ENCODE measurements at places on chromosomes 6 and 20.
A peak's percentile ranks its signal among the peaks of the same experiment; 100 is the strongest.

DNA sequence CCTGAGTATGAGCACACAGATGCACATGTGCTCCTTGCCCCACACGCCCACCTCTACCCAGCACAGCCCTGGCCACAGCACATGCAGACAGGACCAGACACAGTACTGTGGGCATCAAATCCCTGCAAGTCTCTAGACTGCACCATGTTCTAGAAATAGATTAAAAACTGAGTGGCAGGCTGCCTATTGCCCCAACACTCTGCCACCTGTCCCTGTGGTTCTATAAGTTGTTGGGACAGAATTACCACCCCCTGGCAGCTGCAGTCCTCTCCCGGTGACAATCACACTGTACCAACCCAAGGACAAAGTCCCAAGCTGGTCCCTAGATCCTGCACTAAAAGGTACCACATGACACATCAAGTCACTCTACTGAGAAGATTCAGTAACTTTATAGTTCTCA is 70.2 kb downstream of the B3GAT2 start:
- DNase-seq = no peak

DNA sequence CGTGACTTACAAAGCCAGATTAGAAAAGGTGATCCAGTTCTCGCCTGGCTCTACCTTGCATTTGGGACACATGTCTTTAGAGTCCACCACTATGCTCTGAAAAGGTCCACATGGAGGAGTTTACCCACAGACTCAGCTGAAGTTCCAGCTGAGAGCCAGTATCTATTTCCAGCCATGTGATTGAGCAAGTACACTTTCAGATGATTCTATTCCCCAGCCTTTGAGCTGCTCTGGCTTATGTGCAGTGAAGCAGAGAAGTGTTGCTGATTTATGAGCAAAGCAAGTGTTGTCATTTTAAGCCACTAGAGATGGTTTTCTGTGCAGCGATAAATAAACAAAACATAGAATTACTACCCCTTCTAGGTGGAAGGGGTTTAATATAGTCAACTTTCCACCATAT is 520.8 kb upstream of the RNF217 start:
- DNase-seq = no peak

DNA sequence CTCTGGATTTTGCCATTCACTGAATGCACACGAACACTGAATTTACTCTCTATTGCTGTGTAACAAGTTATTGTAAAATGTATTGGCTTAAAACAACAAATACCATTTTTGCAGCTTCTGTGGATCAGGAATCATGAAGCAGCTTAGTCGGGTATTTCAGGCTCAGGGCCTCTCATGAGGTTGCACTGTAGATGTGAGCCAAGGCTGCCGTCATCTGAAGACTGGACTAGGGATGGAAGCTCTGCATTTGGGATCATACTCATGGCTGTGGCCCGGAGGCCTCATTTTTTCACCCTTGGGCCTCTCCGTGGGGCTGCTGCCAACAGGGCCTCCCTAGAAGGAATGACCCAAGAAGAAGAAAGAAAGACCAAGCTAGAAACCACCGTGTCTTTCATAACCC is 492.4 kb upstream of the CDH4 start:
- no peak for DNase-seq

- no peak for DNase-seq
Measured at GRCh38 chr6:22906091-22906549, 336.8 kb downstream of the HDGFL1 start.

GRCh38 chr6:121688974-121689373 is 253.5 kb downstream of the GJA1 start:
- no peak for DNase-seq

DNA sequence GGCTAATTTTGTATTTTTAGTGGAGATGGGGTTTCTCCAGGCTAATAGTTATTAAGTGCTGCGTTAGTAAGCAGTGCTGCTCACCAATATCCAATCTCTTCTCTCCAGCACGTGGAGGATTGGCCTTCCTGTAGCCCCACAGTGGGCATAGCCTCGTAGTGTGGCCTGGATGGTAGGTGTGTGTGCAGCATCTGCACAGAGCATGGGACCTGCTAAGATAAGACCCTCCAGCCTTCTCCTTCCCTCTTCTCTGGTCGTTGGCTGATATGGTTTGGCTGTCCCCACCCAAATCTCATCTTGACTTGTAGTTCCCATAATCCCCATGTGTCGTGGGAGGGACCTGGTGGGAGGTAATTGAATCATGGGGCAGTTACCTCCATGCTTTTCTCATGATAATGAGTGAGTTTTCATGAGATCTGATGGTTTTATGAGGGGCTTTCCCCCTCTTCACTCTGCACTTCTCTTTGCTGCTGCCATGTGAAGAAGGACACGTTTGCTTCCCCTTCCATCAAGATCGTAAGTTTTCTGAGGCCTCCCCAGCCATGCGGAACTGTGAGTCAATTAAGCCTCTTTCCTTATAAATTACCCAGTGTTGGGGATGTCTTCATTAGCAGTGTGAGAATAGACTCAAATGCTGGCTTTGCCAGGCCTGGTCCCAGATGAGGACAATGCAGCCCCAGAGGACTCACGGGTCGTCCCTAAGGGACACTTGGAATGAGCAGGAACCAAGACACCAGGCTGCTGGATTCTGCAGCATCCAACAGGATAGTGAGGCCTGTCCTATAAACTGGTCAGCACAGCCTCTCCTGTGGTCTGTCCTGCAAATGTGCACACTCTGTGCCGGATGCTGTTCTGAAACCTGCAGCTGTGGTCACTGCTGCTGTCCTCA is 63.4 kb upstream of the AFDN start:
- DNase-seq = no peak

DNA sequence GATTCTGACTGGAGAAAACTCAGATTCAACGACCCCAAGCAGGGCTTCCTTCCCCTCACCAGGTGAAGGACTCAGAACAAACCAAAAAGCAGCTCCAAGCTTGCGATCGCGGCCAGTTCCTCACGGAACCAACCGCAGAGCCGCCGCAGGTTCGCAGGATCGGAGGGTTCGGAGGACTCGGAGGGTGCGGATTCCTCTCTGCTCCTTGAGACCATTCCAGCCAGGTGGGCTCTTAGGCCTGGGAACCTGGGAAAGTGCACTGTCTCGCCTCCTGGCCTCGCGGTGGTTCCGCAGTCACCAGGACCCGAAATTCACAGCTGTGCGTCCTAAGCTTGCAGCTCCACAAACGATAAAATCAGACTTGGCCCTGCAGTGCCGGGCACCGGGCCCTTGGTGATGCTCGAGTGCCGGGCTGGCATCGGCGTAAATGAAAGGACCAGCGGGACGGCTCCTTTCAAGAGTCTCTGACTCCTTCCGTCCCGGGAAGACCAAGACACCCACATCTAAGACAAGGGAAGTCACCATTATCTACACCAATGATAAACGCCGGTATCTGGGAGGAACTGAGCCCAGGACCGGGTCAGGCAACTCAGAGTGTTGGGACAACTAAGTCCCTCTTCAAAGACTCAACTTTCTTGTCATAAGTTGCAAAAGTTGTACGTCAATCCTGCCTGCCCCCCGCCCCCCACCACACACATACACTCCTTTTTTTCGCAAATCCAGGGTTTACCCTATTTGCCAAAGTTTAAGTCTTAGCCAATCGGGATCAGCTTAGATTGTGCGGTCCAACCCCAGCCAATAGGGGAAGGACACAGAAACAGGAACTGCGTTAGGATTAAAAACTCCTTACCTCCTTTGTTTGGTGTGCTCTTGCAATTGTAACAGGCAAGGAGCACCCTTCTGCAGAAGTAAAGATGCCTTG is 69.8 kb upstream of the PRSS16 start:
- DNase-seq = peak; percentile 41

DNA sequence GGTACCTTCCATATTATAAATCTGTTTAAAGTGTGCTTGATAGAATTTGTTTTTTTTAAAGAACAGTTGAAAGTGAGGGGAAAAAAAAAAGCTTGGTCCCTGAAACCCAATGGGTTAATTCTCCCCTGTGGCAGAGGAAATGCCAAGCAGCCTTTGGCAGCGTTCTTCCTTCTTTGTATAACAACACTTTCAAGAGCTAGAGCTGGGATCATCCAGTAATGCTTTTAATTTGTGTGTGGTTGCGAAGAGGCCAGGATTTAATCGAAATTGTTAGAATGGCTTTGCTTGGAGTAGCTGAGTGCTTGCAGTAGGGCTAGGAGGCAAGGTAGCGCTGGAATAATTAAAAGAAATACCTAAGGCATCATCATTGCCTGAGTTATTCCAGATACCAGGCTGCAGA is 692.0 kb downstream of the DHX35 start:
- DNase-seq = no peak
